ENCODE measurements at places on chromosomes 3 and 15.

- DNase-seq, result no peak
Observed at GRCh38 chr15:73935547-73935946, 9.3 kb downstream of the LOXL1 start.

DNA sequence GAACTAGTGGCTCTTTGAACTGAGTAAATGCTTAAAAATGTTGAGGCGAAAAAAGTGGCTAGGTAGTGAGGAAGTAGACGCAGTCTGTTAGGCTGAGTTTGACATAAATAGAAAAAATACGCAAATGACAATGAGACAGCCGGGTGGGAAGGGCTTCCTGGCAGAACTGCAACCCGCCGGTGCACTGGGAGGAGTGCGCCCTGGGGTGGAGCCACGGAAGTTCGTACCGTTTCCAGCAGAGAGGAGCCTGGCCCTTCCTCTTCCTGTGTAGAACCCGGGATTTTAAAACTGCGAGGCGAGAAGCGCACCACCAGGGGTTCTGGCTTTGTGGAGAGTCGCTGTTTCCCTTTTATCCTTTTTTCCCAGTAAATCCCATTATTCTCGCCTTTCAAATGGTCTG, 602.6 kb downstream of the PYDC2 start:
- no peak for DNase-seq

DNA sequence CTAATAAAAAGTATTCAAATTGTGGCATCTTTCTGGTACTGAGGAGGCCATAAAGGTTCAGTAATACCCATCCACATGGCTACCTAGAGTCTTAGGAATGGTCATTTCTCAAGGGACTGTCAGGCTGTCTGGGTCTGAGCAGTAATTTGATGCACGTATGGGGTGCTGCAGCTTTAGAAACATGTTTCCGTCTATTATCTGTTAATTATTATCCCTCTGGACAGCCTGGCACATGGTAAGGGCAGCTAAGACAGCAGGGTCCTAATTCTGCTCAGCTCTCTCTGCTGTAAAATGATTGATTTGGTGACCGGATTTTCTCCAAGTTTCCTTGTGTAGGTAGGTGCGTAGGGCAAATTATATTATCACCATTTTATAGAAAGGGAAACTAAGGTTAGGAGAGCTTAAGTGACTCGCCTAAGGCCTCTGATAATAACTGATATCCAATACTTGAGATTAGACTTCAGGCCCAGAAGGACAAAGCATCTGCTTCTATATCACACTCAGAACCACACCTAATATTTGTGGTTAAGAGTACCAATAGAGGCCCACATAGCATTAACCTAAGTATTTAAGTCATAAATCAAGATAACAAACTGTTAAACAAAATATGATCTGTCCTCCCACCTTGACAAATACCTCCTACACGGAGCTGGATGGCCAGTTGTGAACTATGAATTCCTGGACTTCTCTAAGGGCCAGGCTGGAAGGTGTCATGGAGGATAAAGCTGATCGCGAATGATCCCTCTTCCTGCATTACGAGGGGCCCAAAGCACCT, 2.9 kb upstream of the RAP2B start:
- DNase-seq, result no peak

DNA sequence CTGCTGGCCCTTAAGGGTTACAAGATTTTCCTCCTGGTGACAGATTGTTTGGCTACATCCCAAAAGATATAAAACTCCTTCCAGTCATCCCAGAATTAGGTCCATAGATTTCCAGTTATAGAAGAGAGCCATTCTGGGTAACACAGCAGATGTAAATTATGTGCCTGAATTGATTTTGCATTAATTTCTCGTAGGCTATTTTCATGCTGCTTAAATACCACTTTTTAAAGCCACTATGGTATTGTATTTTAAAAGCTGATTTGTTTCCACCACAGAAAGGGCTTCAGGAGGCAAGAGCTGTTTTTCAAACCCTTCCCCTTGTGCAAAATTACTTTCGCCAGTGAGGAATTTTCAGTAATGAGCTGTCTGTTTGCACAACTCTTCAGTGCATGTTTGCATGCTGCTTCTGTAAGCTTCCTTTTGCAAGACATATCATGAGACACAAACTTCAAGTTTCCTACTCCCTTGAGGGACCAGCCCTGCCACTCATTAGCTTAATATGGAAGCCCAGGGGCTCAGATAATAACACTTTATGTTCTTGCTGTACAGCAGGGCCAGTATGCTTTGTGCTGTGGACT, 105.4 kb upstream of the TNIK start:
- no peak for DNase-seq

DNA sequence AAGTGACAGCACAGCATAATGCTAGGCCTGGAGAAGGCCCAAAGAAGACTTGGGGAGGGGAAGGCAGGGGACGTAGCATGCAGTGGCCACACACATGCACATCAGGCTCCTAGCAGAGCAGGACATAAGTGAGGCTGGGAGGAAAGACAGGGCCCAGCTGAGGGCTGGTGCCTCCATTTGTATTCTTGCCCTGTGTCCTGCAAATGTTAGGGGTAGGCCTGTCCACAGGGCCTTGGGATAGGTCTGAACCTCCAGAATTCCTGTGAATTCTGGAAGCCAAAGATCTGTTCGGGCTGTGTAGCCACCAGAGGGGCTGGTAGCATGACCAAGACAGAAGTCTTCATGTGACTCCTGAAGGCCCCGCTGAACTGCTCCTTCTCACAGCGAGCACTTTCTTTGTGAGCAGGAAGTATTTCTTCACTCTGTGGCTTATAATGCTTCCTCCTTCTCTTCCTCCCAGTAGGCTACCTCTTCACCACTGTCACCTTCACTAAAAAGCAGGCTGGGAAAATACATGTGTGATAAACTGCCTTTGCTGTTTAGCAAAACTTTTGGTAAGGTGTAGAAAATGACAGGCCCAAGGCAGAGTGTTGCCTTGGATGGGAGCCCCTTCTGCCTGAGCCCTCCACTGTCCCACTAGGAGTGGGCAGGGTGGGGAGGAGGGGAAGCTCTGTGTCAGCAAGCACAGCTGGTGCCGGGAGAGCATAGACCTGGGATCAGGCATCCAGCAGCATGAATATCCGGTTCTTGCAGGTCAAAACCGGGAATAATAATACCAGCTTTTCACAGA, 8.4 kb downstream of the CERS3 start:
- peak; percentile 23 for DNase-seq

DNA sequence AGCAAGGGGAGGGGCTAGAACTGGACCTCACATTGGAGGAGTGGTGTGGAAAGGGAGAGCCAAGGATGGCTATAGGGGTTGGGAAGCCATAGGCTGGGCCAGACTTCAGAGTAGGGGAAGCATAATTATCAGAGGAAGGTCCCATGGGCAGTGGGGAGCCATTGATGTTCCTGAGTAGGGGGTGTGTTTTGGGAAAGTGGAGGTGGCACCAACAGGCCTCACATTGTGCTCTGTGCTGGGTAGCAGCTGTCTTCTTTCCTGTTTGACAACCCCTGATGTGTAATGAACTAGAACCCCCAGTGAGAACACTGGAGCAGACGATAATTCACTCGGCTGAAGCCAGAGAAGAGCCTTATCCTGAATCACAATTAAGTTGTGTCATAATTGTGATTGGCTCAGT, 41.2 kb downstream of the SLC6A11 start:
- DNase-seq, result no peak

GRCh38 chr3:3696345-3696744, 102.9 kb upstream of the LRRN1 start:
- DNase-seq, result no peak

DNA sequence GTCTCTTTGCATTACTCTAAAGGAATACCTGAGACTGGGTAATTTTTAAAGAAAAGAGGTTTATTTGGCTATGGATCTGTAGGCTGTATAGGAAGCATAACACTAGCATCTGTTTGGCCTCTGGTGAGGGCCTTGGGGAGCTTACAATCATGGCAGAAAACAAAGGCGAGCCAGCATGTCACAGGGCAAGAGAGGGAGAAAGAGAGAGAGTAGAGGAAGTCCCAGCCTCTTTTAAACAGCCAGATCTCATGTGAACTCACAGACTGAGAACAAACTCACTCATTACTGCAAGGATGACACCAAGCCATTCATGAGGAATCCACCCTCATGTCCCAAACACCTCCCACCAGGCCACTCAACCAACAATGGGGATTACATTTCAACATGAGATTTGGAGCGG, 974.6 kb downstream of the FHIT start:
- DNase-seq, result no peak

GRCh38 chr15:100873029-100873677, 6.5 kb upstream of the ALDH1A3 start:
- peak; percentile 62 for DNase-seq

Measured in activated CD4-positive, alpha-beta T cell treated with anti-CD3 and anti-CD28 coated beads, Interleukin-2, Interleukin-6, amounts not matched to agents 100 ng/mL and 50 ng/mL, durations not matched to agents 16 hours and 8 hours (primary cell).